Psoas muscle (tissue), 8 donors: ENCODE measurements at places on chromosomes 6 and 20. TPM values are rescaled to one million over a fixed set of nuclear protein-coding genes. Genes with fewer than 3 reads are reported as not detected.

CST9 gene
- total RNA-seq: not detected

PAK5 gene
- not detected for total RNA-seq

BFSP1 gene
- 0.57 TPM for total RNA-seq

KIAA0408 gene
- 31.5 TPM for total RNA-seq

PAX1 gene
- 0.34 TPM for total RNA-seq

OVOL2 gene
- total RNA-seq: not detected

SLA2 gene
- total RNA-seq: 0.12 TPM

RNF217 gene
- total RNA-seq: 22.5 TPM

BTN1A1 gene
- not detected for total RNA-seq

PTCHD4 gene
- total RNA-seq: 0.07 TPM

PMEPA1 gene
- total RNA-seq: 15.5 TPM

PPP1R3G gene
- total RNA-seq: 0.25 TPM

FAM209B gene
- total RNA-seq: 0.66 TPM

PSORS1C2 gene
- total RNA-seq: not detected

HRH3 gene
- total RNA-seq: not detected

ZNF341 gene
- 1.5 TPM for total RNA-seq

HTR1E gene
- total RNA-seq: not detected

SYNJ2 gene
- total RNA-seq: 30.2 TPM

C6orf141 gene
- 0.88 TPM for total RNA-seq

GUCA1A gene
- total RNA-seq: not detected

RAET1E gene
- total RNA-seq: 6.2 TPM

LAMP5 gene
- total RNA-seq: not detected

NHLRC1 gene
- total RNA-seq: 0.97 TPM

GINS1 gene
- total RNA-seq: 0.15 TPM

GATA5 gene
- total RNA-seq: 0.14 TPM

KIAA1755 gene
- total RNA-seq: 0.16 TPM

TRAPPC3L gene
- not detected for total RNA-seq

CCDC170 gene
- 0.15 TPM for total RNA-seq

ATG5 gene
- 22.1 TPM for total RNA-seq

RIPOR3 gene
- total RNA-seq: 4.2 TPM

ME1 gene
- total RNA-seq: 52.2 TPM

ADISSP gene
- total RNA-seq: 12.4 TPM
